Activated T-helper 1 cell treated with anti-CD3 and anti-CD28 coated beads, Interleukin-2, amount 50 U/mL, for 16 hours (primary cell): ENCODE measurements at places on chromosomes 5 and 9.

DNA sequence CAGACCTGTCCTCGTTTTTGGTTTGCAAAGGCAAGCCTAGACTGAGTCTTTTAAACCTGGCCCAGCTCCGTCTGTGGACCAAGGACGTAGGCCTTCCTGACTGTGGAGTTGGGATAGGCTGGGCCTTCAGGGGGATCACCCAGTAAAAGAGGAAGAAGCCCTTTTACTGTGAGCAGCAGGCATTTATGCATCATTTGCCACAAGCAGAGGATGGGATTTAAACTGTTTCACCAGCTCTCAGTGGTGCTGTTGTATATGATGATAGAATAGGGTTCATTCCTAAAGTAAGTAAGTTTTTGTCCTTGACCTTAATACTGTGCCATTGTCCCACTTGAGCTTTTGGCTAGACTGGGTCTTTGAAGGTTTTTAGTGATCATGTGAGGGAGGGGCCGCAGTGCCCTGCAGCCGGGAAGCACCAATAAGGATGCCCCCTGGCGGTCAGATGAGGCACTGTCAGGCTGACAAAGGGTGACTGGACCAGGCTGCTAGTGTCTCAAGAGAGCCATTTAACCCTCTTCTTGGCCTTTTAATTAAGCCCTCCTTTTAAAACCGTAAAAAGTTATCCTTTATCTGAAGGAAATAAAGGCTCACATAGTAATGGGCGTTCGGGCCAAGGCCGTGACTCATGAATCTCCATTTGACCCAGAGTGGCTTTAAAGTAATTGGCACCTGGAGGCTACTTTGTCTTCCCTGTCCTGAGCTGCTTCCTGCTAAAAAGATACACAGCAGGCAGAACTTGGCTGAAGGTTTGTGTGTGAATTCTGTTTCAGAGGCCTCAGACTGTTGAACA is 74.0 kb downstream of the UBAP1 start:
- DNase-seq = peak; percentile 55

GRCh38 chr9:88645172-88645878 is 110.3 kb downstream of the NXNL2 start:
- no peak for DNase-seq

DNA sequence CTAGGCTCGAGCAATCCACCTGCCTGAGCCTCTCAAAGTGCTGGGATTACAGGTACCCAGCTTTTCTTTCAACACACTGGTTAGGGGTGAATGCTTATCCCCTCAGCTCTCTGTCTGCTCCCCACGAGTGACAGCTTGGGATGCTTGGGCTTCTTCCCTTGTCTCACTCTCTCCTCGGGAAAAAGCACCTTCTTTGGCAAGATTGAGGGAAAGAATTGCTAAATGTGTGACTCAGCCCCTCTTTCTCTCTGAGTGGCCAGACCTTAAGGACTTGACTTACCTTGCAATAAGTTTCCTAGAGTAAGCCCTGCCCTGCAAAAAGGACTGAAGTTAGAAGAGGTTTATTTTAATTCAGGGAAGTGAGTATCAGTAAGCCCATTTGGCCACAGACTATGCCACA is 68.1 kb upstream of the ERBIN start:
- DNase-seq = no peak

- DNase-seq = no peak
Measured at GRCh38 chr9:99400184-99400731, 178.2 kb downstream of the SEC61B start.

GRCh38 chr9:36499174-36499890 is 73.4 kb upstream of the MELK start:
- DNase-seq = no peak

DNA sequence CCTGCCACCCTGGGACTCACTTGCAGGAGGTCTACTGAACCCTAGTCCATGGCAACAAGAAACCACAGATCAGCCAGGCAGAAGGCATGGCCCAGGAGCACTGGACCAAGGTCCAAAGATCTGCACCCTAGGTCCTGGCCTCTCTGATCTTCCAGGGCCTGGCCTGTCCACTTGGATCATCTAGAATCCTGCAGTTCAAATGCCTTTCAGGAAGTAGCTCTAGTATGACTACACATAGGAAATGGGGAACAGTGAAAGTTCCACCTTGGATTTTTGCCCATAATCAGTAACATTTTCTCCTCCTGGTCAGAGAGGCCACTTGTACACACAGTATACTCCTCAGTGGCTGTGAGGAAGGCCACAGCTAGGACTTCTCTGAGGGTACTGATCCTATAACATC is 11.5 kb downstream of the ANXA6 start:
- no peak for DNase-seq

- no peak for DNase-seq
Measured at GRCh38 chr9:116990592-116990991, 303.5 kb downstream of the TRIM32 start.

DNA sequence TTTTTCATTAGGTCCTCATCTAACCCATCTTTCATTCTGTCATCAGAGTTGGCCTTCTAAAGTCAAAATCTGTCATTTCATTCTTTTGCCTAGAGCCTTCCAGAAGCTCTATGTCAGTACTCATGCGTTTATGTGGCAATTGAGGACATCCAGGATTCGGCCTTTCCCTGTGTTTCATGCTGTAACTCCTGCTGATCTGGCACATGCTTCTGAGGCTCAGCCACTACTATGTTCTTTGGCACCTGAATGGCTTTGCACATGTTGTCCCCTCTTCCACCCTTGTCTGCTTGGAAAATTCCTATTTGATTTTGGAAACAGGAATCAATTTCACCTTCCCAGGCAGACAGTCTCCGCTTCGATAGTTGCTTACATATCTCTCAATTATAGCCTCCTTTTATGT is 84.9 kb downstream of the GDNF start:
- no peak for DNase-seq

- no peak for DNase-seq
Measured at GRCh38 chr9:82332018-82332773, 343.6 kb downstream of the SPATA31D1 start.

DNA sequence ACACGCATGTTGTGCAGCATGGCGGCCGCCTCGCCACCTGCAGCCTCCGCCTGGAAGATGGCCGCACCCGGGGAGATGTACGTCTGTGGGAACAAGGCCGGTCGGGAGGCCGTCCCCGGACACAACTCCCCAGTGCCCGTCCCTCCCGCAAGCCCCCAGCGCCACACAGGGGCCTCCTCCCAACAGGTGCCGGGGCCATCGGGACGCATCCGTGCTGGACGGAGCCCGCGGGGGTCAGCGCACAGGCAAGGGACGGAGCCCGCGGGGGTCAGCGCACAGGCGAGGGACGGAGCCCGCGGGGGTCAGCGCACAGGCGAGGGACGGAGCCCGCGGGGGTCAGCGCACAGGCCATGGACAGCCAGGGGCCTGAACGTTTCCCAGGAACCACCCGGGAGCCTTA is 26.5 kb downstream of the SLC12A7 start:
- DNase-seq = no peak

GRCh38 chr5:97405941-97406340 is 222.9 kb upstream of the RIOK2 start:
- DNase-seq = no peak

GRCh38 chr5:72815580-72816283 is 729 bp upstream of the TNPO1 start:
- DNase-seq = peak; percentile 18

DNA sequence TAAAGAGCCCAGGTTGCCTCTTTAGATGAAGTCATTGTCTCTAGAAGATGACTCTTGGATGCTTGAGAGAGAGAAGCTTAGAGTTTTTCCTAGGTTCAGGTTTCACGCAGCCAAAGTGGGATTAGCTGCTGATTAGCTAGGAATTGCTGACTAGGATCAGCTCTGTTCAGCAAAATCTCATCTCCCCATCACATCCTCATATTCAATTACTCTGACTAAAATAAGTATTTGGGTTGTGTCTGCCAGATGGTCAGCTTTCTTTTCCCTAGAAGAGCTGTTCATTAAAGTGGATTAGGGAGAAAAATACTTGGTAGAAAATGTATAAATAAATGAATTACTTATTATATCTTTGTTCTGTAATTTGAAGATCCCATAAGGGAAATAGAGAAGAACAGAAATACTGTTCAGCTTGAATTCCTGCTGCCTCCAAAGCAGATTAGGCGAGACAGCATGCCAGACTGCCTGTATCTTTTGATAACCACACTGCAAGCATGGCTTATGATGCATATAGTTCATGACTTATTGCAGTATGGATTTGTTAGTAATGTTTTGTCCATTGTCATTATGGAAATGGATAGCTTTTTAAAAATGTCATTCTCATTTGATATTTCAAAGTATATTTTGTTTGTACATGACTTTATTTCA is 184.8 kb upstream of the CD180 start:
- no peak for DNase-seq
